Heart right ventricle (tissue), 16 donors: ENCODE measurements at places on chromosomes 12 and 14. TPM values are rescaled to one million over a fixed set of nuclear protein-coding genes. Genes with fewer than 3 reads are reported as not detected.

GRCh38 chr12:262817-263216 is at the start of gene SLC6A13:
Gene SLC6A13 (minus strand): TSS chr12:262836. CDS start chr12:260052, 2,784 bp downstream.
- DNase-seq: no peak

DNA sequence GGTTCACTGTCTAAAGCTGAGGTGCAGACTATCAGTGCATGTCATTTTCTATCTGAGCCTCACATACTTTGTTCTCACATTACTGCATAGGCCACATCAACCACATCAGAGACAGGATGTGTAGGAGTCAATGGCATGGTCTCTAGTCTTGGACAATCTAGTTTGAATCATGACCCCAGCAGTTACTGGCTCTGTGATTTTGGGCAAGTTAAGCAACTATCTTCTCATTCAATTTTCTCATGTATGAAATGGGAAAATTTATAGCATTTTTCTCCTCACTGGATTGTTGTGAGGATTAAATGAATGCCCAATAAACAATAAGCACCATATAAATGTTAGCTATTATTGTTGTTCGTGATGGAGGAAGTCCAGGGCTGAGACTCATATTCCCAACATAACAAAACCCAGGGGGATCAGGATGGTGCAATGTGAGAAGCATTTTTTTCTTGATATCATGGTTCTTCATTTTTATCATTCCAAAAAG is 432.6 kb downstream of the LRIG3 start:
- no peak for DNase-seq

- DNase-seq: no peak
These were observed 95.6 kb upstream of the DNM1L start for GRCh38 chr12:32583534-32583933.

GRCh38 chr12:122452701-122453285 is 30.3 kb upstream of the CLIP1 start:
- no peak for DNase-seq

GRCh38 chr14:61547186-61548069 is 147.9 kb upstream of the HIF1A start:
- DNase-seq: no peak

DNA sequence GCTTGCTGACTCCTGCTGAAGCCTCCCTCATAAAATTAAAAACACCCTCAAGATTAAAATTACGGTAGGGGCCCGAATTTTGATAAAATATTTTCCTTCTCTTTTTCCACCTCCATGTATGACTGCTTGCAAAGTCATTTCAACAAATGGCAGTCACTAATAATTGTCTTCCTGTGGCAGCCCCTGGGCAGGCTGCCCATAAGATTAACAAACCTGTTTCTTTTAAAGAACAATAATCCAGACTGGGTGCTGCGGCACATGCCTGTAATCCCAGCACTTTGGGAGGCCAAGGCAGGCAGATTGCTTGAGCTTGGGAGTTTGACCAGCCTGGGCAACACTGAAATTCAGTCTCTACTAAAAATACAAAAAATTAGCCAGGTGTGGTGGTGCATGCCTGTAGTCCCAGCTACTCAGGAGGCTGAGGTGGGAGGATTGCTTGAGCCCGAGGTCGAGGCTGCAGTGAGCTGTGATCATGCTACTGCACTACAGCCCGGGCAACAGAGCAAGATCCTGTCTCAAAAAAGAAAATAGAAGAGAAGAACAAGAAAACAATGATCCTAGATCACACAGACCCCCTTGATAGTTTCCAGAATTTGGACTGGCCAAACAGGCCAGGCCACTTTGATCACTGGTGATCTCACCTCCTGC is 8.7 kb downstream of the SAV1 start:
- no peak for DNase-seq

- DNase-seq: no peak
These were observed 127.8 kb downstream of the TSPAN9 start for GRCh38 chr12:3204730-3205531.

GRCh38 chr12:123062681-123063486 is 82.4 kb downstream of the ARL6IP4 start:
- DNase-seq: peak; percentile 55

DNA sequence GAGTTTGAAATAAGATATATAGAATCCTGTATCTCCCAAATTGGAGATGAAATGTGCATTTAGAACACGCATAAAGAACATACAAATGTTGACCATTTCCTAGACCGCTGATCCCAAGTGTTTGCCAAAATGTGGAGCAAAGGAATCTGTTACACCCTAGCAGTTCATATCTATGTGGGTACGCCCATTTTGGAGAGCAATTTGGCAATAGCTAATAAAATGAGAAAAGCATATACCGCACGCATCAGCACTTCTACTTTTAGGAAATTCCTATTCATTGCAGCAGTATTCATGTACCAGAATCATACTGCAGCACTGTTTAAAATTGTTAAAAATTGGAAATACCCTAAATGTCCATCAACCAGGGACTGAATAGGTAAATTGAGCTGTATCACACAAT is 937.8 kb downstream of the BCL11B start:
- DNase-seq: no peak

GRCh38 chr12:30694412-30695198 is 1.1 kb downstream of the IPO8 start:
- DNase-seq: no peak

DNA sequence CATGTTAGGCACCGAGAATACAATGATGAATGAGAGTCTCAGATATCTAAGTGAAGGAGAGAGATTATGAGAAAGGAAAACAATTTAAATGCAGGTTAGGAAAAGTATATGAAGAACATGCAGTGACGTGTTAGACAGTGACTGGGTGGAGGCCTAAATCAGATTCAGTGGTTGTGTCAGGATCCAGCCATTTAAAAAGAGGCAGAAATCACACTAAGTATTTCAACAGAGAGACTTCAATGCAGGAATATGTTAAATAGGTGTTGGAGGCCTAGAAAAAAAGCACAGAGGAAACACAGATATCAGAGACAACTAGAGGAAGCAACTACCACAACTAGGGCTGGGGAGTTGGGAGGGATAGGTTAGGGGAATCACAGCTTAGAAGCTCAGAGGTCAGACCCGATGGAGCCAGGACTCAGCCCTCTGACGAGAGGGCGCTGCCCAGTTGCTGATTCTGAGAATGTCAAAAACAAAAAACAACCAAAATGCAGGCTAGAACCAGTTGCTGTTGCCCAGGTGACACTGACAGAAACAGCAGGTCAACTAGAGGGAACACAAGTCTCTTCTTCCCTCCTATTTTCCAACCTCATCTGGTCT is 3.0 kb upstream of the GARIN2 start:
- no peak for DNase-seq

GRCh38 chr14:101512376-101512695 is 49.0 kb upstream of the DIO3 start:
- DNase-seq: no peak

DNA sequence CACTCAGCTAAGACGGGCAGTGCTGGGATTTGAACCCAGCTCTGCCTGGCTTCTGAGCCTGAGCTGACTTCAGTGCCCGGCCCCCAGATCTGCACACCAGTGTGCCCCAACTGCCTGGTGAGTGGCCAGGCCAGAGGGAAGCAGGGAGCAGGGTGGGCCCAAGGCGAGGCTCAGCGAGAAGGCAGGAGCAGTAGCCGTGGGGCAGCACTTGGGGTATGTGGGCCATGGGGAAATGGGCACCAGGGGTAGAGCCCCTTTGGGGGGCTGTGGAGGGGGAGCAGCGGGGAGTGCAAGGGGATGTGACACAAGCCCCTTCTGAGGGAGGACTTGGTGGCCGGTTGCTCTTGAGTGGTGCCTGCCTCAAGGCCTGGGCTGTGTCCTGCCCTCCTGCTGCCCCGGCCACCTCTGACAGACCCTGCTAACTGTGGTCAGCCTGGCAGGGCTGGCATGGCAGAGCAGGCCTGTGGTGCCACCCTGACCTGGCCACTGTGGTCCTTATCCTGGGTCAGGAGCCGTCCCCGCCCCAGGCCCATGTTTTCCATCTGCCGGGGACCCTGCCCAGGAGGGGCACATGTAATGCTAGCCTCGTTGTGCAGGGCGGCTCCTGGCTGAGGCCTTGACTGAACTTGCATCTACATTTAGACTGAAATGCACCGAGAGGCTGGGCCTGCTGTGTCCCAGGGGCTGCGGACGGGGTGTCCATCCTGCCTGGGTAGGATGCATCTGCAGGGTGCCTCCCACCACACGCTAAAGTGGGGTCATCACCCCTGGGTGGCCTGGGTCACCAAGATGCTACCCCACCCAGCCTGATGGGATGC is 90.5 kb downstream of the KIF26A start:
- DNase-seq: no peak

- no peak for DNase-seq
These were observed 8.1 kb downstream of the ZFYVE21 start for GRCh38 chr14:103723748-103724081.

GRCh38 chr14:102525219-102525928 is 15.8 kb upstream of the ANKRD9 start:
- no peak for DNase-seq

DNA sequence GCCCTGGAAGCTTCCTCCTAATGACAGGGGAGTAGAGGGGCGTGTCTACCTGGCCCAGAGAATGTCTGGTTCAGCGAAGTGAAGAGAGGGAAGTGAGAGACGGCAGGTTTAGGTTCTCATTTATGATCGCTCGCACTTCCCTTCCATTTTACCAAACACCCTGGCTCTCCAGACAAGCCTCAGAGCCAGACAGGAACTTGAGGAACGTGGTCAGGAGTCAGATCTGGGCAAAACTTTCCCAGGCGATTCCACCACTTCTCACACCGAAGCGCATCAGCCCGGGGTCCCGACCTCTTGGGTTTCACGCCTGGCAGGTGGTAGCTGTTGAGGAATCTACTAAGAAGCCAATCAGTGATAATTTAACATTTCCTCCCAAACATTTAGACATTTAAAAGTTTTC is 21.3 kb downstream of the ACTN1 start:
- DNase-seq: no peak

DNA sequence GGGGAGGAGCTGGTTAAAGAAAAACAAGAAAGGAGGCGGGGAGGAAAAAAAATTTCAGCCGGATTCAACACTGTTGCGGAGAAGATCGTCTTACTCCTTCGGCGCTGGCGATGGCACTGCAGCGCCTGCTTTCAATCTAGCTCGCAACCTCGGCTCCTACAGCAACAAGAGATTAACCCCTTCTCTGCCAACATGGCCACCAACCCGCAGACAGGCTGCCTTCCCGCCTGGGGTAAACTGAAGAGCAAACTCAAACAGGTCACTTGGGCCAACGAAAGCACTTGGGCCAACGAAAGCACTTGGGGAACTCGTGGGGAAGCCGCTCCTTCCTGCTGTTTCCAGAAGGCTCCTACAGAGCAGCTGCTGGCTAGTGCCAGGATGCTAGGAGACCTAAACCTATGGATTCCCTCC is 73.7 kb downstream of the CIT start:
- no peak for DNase-seq

SIVA1 gene
- 43.3 TPM for total RNA-seq

TPH2 gene
- not detected for total RNA-seq

SYCP3 gene
- total RNA-seq: not detected

RARG gene
- 7.0 TPM for total RNA-seq

SERPINA5 gene
- 0.83 TPM for total RNA-seq

AQP6 gene
- total RNA-seq: not detected

ESYT1 gene
- total RNA-seq: 32.1 TPM

IAPP gene
- not detected for total RNA-seq

CLEC4C gene
- total RNA-seq: not detected

PCNX1 gene
- 60.3 TPM for total RNA-seq
